ENCODE measurements at places on chromosomes 7 and 10.

- DNase-seq = no peak
Observed at GRCh38 chr7:122727354-122727753, 24.6 kb upstream of the RNF148 start.

GRCh38 chr7:44044315-44045225, at the start of gene DBNL:
Gene DBNL (plus strand): TSS chr7:44044702. CDS start chr7:44044738, 36 bp downstream.
- DNase-seq = peak; percentile 87

DNA sequence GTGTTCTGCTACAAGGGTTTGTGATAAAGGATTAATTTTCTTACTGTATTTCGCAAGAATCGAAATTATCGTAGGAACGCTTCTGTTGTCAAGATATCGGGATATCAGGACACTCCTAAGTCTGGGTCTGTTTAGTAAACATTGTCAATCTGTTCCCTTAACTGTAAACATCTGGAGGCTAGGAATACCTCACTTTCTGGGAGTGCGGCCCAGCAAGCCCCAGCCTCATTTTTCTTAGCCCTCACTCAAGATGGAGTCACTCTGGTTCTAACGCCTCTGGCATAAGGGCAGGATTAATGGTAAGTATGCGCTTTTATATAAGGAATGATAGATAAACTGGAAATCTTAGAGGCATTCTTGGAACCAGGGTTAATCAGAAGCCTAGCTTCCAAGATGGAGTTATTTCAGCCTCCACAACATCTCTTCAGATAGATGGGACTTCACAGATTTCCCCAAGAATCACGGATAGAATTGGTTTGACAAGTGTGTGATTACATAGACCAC, 30.1 kb upstream of the CCL24 start:
- no peak for DNase-seq

DNA sequence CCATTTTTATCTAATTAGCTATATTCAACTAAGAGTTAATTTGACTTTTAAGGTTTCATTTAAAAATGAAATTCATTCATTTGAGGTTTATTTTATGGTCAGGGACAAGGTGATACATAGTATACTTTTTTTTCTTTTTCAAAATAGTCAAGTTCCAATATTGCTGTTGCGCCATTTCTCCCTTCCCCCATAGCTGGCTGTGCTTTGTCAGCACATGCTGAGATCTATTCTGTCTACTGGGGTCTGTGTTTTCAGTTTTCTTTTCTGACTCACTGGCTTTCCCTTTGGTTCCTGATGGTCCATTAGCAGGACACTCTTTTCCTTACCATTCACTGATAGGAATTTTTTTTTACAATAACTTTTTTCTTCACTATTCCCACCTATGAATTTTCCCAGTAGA, 336.4 kb upstream of the TMEM229A start:
- no peak for DNase-seq

DNA sequence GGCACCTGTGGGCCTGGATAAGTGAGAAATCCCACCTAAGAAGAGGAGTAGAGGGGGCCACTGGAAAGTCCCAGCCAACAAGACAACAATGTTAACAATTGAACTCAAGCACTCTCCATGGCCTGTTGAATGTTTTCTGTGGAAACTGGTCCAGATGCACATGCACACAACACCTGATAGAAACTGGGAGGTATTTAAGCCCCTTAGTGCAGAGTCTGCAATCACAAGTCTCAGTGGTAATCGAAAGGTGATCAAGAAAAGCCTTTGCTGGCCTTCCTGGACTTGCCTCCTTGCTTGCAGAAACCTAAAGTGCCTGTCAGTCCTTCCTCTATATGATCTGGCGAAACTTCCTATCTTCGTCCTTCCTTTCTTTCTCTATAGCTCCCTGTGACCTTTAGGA, 30.6 kb upstream of the HNRNPH3 start:
- DNase-seq = no peak

GRCh38 chr10:76177936-76178335, 746.5 kb downstream of the LRMDA start:
- no peak for DNase-seq

- DNase-seq = no peak
Observed at GRCh38 chr10:103181244-103181643, 11.8 kb downstream of the NT5C2 start.

DNA sequence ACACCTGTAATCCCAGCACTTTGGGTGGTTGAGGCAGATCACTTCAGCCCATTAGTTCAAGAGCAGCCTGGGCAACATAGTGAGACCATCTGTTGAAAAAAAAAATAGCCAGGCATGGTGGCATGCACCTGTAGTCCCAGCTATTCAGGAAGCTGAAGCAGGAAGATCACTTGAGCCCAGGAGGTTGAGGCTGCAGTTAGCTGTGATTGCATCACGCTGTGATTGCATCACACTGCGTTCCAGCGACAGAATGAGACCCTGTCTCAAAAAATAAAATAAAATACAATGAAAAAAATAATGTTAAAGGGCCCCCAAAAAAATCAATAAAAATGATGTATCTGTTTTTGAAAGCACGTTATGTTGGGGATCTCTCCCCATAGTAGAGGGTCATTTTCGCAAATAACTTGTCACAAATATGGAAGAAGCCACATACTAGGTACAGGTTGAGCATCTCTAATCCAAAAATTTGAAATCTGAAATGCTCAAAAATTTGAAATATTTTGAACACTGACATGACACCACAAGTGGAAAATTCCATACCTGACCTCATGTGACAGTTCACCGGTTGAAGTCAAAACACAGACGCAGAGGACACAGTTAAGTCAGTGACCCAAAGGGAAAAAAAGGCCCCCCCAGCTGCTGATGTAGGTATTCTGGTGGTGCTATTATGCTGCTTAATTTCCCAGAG, 9.5 kb downstream of the CISD1 start:
- no peak for DNase-seq

- no peak for DNase-seq
Observed at GRCh38 chr10:19117438-19117837, 68.8 kb downstream of the MALRD1 start.

DNA sequence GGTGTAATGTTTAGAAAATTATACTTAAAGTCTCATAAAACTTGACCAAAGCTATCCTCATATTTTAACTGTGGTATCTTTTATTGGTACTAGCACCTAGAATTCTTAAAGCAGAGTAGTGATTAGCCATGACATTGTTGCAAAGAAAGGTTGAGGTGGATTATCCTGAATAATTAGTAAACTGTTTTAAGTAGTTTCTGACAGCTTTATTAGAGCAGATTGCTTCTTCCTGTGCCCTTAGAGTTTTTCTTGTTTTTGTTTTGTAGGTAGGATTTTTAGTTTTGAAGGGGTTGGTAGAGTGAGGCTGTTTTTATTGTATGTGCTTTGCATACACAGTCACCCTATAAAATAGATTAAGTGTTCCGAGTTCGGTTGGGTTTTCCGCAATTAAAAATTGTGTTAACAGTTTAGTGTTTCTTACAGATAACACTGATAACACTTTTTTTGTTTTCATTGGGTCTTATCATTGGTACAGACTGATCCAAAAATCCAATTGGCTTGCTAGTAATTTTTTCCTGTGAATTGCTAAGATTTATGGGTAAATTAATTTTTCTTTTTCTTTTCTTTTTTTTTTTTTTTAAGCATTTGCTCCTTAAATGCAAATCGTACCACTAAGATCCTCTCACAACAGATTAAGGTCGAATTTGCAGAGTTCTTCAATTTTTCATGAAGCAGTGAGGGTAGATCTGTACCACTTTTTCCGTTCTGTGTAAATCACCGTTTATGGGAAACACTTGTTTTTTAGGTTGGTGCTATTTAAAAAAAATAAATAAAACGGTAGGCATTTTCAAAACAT, 2.1 kb upstream of the PBLD start:
- DNase-seq = no peak

DNA sequence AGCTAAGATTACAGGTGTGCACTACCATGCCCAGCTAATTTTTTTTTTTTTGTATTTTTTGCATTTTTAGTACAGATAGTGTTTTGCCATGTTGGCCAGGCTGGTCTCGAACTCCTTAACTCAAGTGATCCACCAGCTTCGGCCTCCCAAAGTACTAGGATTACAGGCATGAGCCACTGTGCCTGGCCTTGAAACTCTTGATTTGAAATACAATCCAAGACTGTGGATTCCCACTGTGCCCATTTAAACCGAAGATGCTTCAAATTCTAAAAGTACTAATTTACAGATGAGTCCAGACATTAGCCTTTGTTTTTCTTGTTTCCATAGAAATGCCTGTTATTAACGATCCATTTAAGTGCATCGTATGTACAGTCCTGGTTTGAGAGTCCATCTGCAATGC, 130.9 kb downstream of the CACNA2D1 start:
- no peak for DNase-seq

GRCh38 chr7:104296900-104297299, 31.5 kb upstream of the LHFPL3 start:
- no peak for DNase-seq

GRCh38 chr7:21944616-21945453, 864 bp downstream of the CDCA7L start:
- no peak for DNase-seq

DNA sequence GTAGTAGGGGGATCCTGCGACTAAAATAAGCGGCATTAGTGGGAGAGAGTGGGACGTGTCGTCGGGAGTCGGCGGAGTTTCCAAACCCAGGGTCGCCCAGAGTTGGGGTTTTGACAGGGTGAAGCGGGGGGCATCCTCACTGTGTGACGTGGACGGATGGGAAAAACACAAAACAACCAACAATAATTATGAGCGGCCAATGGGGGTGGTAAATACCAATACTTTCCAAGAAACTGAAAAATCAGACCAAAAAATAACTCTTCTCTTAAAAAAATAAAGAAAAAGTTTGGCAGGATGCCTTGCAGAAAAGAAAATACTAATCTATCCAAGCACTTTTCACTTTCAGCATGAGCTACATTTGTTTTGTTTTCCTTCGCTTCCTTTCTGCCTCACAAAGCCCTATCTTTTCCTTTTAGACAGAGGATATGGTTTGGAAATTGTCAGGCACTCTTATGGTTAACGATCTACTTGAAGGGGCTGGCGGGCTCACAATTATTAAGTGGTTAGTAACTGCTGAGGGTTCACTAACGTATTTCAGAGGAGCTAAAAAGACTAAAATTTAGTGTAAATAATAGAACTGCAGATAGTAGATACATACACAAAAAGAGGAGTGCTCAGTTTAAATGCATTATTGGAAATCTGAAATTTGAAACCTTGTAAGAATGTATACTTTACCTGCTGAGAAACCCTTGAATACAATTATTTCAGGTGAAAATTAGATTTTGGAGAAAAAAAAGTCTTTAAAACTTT, 802 bp upstream of the CDK6 start:
- peak; percentile 11 for DNase-seq

- no peak for DNase-seq
Observed at GRCh38 chr10:112215342-112215774, 31.8 kb upstream of the GPAM start.

GRCh38 chr10:472241-472910, 217.1 kb downstream of the DIP2C start:
- DNase-seq = no peak

Data from immature natural killer cell (primary cell).